ENCODE measurements at places on chromosomes 3 and 15.

DNA sequence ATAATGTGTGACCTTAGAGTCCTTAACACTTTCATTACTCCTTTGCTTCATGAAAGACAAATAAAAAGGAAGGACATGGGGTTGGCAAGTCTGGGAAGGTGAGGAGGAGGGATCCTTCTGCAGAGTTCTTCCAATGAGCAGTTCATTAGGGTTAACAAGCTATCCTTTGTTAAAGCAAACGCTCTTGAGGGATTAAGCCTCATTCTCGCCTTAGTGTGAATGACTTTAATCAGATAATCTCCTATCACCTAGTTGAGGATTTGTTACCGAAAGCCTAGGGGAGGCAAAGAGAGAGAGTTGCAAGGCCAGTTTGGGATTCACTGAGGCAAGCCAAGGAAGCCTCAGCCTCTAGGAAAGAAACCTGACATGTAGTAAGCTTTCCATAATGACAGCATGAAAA, 7.4 kb upstream of the MBNL1 start:
- no peak for DNase-seq

DNA sequence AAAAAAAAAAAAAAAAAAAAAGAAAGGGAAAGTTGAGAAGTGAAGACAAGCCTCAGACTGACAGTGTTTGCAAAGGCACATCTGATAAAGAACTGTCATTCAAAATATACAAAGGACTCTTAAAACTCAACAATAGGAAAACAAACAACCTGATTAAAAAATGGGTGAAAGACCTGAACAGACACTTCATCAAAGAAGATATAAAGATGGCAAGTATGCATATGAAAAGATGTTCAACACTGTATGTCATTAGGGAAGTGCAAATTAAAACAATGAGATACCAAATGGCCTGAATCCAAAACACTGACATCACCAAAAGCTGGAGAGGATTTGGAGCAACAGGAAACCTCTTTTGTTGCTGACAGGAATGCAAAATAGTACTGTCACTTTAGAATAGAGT, 48.6 kb downstream of the MCCC1 start:
- no peak for DNase-seq

DNA sequence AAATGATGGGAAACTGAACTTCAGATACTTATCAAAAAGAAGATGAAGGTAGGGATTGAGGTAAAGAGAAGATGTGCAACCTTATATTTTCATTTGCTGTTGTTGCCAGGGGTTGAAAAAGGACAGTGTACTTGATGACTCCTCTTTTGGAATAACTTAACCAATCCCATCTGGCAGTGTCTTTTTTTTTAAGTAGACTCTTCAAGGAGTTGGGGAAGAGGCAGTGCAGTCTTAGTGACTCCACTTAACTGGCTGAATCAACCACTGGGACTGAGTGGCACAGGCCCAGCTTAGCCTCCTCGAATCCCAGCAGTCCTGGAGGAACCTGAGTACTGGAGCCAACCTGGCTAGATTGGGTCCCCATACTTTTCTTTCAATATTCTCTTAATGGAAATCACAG, 27.3 kb upstream of the FILIP1L start:
- DNase-seq = no peak

- no peak for DNase-seq
These were observed 87.6 kb upstream of the LRIG1 start for GRCh38 chr3:66588340-66588847.

- DNase-seq = no peak
These were observed at the start of gene SLC12A8 for GRCh38 chr3:125212509-125213363. Gene SLC12A8, minus strand, starts transcription at chr3:125212748. Its CDS starts 1,399 bp downstream, at chr3:125211349.

DNA sequence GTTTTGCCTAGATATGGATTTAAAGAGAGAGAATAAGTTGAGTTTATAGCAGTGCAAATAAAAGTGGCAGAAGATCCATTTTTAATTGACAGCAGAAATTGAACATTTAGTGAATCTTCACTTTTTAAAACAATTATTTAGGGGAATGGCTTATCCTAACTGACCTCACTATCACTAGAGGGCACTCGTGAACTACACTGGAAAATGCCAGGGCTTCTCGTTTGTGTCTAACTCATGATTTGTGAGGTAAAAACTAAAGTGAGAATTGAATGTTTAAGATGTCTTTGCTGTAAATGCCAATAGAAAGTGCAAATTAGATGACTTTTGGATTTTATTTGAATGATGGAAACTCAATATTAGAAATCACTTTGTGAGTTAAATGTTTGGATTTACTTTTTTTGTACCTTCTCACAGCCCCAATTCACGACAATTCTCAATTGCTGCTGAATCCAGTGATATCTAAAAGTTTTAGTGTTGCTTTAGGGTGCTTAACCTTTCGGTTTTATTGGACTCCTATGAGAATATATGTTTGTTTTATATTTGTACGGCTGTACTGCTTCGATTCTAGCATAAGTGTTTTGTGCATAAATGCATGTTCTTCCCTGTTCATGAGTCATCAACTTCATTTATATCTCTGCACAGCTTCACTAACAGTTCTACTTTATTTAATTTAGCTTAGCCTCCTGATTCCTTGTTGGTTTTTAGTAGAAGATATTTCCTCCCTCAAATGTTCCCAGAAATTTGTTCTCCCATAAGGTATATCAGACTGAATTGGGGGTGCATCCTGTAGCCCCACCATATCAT, 462.1 kb downstream of the MFSD1 start:
- DNase-seq = no peak

DNA sequence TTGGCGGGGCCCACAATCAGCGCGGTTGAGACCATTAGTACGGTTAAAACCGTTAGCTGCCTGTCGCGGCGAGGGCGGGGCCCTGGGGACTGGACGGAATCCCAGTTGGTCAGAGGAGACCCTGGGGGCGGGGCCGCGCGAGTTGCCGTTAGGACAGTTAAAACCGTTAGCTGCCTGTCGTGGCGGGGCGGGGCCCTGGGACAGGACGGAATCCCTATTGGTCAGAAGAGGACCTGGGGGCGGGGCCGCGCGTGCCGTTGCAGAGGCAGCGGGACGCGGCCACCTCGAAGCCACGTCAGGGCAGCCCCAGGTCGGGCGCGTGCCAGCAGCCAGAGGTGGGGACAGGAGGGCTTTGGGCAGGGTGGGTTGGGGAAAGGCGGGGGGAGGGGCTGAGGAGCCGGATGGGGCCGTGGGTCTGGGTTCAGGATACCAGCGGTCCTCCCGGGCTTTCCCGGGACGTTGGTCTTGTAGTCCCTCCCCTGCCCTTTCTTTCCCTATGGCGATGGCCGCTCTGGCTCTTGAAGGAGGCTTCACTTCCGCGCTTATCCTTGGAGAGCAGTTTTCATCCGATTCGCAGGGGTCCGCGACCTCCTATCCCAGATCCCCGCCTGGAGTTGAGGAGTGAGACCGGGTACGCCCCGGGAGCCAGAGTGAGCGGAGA, 28.0 kb downstream of the KLHDC8B start:
- no peak for DNase-seq

DNA sequence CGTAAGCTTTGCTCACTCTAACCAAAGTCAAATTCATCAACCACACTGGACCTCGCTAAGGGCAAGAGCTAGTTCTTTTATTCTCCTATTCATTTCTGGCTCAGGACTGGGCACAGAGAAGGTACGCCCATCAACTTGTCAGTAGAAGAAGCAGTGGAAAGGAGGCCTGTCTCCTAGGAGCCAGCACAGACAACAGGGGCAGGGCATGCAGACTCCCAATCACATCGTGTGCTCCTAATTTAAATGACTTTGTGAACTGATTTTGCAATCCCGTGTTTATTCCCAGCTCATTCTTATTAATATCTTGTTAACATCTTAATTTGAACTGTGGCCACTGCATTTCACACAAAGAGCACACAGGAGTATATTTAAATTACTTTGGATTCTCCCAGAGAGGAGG, 161.1 kb upstream of the BCL6 start:
- DNase-seq = no peak

- DNase-seq = no peak
These were observed 489 bp upstream of the GALNT15 start for GRCh38 chr3:16174026-16174355.

GRCh38 chr3:159356606-159357005, 554.8 kb downstream of the MFSD1 start:
- no peak for DNase-seq

- DNase-seq = no peak
These were observed 56.5 kb upstream of the FNDC3B start for GRCh38 chr3:171982828-171983227.

- no peak for DNase-seq
These were observed 163.6 kb downstream of the FAM43A start for GRCh38 chr3:194849166-194849875.

- no peak for DNase-seq
These were observed 41.3 kb downstream of the CA12 start for GRCh38 chr15:63340353-63340752.

Data from CD4-positive, alpha-beta T cell treated with Interleukin-15 for 4 hours (primary cell).